ENCODE measurements at places on chromosomes 3 and 15.

DNA sequence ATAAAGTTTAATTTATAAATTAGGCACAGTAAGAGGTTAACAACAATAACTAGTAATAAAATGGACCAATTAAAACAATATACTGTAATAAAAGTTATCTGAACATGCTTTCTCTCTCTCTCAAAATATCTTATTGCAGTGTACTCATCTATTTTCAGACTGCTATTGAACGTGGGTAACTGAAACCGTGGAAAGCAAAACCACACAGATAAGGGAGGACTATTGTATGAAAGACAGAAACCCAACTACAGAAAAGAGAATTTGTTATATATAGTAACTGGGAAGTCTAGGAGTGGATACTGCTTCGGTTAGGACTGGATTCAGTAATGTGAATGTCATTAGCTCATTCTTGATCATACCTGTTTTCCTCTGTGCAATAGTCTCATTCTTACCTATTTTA is 119.3 kb upstream of the DAZL start:
- no peak for DNase-seq

- peak; percentile 40 for DNase-seq
Observed at GRCh38 chr3:113495035-113495434, 19.9 kb downstream of the SPICE1 start.

DNA sequence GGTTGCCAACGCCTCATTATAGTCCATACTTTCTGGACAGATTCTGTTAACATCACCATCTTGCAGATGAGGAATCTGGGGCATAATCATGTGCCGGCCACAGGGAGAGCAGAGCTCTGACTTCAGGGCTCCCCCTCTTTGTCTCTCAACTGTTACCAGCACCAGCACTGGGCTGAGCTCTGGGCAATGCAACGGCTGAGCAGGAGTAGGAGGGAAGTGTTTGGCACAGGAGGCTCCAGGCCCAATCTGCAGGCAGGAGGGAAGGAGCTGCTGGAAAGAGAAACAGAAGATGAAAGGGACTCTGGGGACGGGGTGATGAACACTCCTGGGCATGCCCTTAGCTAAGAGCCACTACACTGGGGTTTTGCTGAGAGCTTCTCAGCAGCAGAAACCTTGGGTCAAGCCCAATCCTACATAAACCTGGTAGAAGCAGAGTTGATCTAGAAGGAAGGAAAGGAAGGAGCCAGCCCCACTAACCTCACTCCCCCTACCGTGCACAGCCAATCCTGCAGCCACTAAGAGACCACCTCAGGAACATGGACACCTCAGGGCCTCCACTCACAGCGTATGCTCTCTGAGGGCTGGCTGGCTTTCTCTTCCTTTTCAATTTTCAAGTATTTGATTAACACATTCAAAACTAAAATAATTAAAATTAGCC is 73.1 kb upstream of the SPATA12 start:
- no peak for DNase-seq

DNA sequence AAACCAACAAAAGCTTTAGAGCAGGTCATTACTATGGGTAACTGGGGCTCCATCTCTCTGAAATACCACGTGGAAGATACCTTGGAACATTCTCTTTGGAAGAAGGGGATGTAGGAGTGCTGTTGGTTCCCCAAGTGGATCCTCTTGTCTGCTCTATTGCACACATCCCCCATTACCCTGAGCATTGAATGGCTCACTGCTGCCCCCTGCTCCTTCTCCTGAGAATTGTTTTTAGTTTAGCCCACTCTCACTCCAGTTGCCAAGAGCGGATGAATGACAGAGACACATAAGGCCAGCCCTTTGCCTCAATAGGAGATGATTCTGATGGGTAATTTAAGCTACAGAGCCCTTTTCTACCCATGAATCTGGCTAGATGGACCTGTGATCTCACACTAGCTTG is 135.6 kb upstream of the SUCLG2 start:
- peak; percentile 59 for DNase-seq

DNA sequence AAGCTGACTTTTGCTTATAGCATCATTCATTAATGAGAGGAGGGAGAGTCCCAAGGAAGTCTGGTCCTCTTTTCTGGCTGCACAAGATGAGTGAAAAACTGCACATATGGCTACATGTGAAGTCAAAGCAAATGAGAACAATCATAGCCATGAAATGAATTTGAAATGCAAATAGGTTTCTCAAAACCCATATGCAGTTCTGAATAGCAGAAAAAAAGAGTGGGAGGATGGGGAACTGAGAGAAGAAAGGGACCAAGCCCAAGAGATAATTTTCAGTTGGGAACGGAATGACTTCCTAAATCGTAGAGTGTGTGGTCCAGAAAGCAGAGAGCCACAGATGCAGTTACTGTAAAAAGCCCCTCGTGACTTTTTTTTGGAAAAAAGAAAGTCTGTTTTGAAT is 66.3 kb downstream of the GTPBP8 start:
- no peak for DNase-seq

- DNase-seq, result no peak
Observed at GRCh38 chr15:67897646-67898339, 57.9 kb upstream of the RNU6-1 start.

GRCh38 chr15:89785064-89785773 is 9.1 kb downstream of the MESP2 start:
- DNase-seq, result no peak

GRCh38 chr3:15269091-15269989 is 63.0 kb downstream of the SH3BP5 start:
- DNase-seq, result peak; percentile 86

- no peak for DNase-seq
Observed at GRCh38 chr3:154971771-154972326, 108.3 kb upstream of the MME start.

- DNase-seq, result no peak
Observed at GRCh38 chr15:60385620-60386552, 11.9 kb downstream of the ANXA2 start.

- DNase-seq, result no peak
Observed at GRCh38 chr15:92073044-92073785, 219.7 kb downstream of the SLCO3A1 start.

- no peak for DNase-seq
Observed at GRCh38 chr3:132593947-132594323, 3.1 kb upstream of the ACKR4 start.

GRCh38 chr3:53792866-53793265 is 53.4 kb downstream of the CHDH start:
- no peak for DNase-seq

DNA sequence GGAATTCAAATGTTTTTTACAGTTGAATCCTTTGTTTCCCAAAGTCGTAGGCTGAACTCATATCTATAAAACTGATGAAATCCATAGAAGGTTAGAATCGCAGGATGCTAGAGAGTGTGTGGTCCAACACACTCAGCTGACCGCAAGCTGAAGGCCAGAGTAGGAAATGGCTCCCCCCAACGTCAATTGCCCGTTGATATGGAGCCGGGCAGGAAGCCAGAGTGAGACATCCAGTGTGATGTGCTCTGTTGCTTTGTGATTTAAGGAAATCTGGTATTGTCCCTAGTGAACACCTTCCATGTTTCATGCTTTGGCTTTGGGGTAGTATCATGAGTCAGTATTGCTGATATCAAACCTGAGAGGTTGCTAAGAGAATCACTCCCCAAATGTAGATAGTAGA is 5.8 kb upstream of the MEX3B start:
- DNase-seq, result no peak

DNA sequence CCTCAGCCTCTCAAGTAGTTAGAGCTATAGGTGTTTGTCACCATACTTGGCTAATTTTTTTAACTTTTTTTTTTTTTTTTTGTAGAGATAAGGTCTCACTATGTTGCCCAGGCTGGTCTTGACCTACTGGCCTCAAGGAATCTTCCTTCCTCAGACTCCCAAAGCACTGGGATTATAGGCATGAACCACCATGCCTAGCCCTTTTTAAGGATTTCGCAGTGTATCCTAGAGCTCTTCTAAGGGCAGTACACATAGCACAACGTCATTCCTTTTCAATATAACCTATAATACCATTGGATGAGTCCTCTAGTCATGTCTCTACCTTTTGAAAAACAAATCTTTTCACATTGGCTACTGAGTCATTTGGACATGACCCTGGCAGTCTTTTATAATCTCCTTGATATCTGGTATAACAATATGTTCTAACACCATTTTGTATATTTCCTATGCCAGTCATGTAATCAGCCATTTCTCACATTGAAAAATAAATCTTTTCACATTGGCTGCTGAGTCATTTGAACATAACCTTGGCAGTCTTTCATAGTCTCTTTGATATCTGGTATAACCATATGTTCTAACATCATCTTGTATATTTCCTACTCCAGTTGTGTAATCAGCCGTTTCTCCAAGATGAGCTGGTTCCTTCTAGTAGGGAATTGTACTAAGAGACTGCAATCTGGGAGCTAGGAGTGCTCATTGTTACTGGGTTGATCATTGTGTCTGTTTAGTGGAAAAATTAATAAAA is 944.7 kb downstream of the MCTP2 start:
- DNase-seq, result no peak

- no peak for DNase-seq
Observed at GRCh38 chr15:70433586-70434324, 329.6 kb downstream of the UACA start.

DNA sequence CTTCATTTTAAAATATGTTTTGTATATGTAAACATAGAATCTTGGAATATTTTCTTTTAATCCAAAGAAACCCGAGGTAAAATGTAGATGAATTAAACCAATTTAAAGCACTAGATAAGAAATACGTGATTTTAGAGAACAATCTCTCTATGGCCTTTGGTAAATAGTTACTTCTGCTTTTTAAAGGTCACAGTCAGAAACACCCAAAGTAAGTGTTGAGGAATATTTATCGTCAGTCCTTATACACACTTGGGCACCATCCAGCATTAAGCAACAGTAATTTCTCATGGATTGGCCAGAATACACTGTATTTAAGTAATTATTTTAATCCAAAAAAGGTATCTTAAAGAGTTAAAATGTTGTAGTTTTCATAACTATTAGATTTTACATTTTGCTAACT is 713.2 kb downstream of the NLGN1 start:
- DNase-seq, result no peak

- DNase-seq, result no peak
Observed at GRCh38 chr15:64455961-64456371, 4.4 kb upstream of the ZNF609 start.

DNA sequence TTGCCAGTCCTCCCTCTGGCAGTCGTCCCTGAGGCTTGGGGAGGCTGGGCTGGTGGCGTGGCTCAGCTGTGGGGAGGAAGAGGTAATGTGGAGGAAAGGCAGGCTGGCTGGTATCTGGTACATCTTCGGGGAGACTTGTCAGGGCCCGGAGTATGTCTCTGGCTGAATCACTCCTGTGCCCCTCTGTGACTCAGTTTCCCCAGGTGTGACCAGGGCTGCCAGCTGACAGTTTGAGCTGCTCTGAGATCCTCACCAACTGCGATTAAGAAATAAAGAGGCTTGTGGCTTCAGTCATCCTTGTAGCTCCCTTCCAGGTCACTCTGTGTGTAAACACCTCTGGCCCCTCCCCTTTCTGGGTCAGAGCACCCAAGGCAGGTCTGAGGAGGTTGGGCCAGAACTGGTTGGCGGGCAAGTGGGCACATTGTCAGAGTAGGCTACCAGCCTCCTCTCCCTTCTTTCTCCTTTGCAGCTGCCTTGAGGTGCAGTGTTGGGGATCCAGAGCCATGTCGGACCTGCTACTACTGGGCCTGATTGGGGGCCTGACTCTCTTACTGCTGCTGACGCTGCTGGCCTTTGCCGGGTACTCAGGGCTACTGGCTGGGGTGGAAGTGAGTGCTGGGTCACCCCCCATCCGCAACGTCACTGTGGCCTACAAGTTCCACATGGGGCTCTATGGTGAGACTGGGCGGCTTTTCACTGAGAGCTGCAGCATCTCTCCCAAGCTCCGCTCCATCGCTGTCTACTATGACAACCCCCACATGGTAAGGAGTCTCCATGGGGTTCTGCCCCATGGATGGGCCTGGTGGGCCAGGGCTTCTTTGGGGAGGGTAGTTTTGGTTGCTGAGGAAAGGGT is 3.0 kb downstream of the TEX264 start:
- no peak for DNase-seq

DNA sequence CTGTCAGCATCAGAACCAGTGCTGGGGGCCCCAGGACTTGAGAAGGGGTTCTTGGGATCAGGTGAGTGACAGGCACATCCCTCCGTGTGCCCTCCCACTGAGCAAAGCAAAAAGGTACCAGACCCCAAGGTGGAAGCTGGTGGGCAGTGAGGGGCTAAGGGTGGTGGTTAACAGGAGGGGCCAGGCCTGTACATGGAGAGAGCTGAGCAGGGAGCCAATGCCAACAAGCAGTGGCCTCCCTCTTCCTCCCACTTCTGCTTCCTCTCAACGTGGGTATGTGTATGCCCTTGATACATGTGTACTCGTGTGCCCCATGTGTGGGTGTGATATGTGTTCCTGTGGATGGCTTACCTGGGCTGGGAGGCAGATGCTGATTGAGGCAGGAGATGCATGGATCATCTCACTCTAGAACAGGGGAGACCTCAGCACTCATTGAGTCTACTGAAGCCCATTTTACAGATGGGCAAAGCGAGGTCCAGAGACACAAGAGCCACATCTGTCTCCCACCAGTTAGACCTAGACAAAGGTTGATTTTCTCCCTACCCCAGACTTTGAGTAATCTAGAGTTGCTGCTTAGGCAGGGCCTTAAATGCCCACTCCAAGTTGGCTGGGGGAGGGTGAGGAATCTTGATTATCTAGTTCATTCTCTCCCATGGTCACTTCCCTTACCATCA is 945 bp downstream of the VIPR1 start:
- no peak for DNase-seq

DNA sequence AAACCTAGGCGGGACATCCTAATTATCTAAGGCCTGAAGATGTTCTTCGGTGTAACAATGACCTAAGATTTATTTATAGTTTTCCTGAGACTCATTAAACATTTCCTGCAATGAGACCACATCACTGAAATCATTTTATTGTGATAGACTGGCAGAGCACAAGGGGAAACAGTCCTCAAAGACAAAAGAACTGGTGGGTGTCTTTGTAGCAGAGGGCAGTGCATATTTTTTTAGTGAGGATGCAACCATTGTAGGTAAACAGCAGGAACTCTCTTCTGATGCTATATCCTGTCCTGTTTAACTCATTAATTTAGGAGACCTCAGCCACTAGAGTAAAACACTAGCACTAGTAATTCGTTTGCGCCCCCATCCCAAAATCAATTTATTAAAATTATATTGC is 100.0 kb downstream of the MAGI1 start:
- no peak for DNase-seq

- DNase-seq, result no peak
Observed at GRCh38 chr3:135243616-135244015, 448.6 kb downstream of the EPHB1 start.

- DNase-seq, result no peak
Observed at GRCh38 chr15:57403017-57403416, 26.7 kb downstream of the CGNL1 start.

- DNase-seq, result no peak
Observed at GRCh38 chr15:31228011-31228484, 98.6 kb upstream of the KLF13 start.

DNA sequence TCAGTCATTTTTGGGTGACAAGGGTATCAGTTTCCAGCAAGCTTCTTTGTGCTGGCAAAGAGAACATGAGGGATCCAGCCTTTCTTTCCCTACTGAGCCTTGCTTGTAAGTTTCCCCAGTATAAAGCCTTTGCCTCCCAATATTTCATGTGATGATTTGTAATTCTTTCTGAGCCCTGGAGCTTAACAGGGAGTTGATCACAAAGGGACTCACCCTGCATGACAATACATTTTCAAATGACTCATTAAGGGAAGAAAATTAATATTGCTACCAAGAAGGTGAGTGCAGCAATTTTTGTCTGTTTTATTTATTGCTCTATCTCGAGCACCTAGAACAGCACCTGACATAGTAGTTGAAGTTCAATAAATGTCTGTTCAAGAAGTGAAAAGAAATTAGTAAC is 27.7 kb downstream of the OXSM start:
- DNase-seq, result no peak
